Kasumi-1 (cell line): ENCODE measurements at places on chromosomes 1 and 21.

DNA sequence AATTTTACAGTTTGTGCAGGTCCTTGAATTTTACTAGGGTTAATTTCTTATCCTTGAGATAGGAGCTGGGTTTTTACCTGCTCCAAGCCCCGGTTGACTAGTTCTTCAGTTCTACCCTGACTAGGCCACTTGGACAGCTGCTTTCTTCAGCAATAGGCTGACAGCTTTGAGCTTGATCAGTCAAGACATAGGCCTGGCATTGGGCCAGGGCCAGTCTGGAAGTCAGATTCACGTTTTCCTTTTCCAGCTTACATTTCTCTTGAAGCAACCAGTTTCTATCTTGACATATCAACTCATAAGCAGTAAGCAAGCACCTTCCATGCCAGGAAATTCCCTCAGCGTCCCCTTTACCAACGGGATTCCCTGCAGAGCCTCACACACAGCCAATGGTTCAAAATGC lies 63.7 kb upstream of the AJAP1 start:
- DNase-seq: no peak

GRCh38 chr1:97986041-97987005 lies 65.5 kb upstream of the DPYD start:
- no peak for DNase-seq

- no peak for DNase-seq
Observed at GRCh38 chr1:115495625-115496024, 146.1 kb upstream of the VANGL1 start.

GRCh38 chr21:36753556-36753955 lies 54.6 kb downstream of the SIM2 start:
- DNase-seq: no peak

GRCh38 chr1:2944705-2945104 lies 76.6 kb upstream of the ACTRT2 start:
- DNase-seq: no peak

- peak; percentile 14 for DNase-seq
Observed at GRCh38 chr1:51313268-51313852, 17.0 kb downstream of the TTC39A start.

- DNase-seq: no peak
Observed at GRCh38 chr1:66402194-66402593, 131.8 kb upstream of the SGIP1 start.

- no peak for DNase-seq
Observed at GRCh38 chr1:32635508-32636277, 14.7 kb downstream of the ZBTB8OS start.

- DNase-seq: no peak
Observed at GRCh38 chr1:29532751-29533150, 296.4 kb downstream of the PTPRU start.

- DNase-seq: no peak
Observed at GRCh38 chr1:145942405-145942804, 15.1 kb upstream of the RBM8A start.

DNA sequence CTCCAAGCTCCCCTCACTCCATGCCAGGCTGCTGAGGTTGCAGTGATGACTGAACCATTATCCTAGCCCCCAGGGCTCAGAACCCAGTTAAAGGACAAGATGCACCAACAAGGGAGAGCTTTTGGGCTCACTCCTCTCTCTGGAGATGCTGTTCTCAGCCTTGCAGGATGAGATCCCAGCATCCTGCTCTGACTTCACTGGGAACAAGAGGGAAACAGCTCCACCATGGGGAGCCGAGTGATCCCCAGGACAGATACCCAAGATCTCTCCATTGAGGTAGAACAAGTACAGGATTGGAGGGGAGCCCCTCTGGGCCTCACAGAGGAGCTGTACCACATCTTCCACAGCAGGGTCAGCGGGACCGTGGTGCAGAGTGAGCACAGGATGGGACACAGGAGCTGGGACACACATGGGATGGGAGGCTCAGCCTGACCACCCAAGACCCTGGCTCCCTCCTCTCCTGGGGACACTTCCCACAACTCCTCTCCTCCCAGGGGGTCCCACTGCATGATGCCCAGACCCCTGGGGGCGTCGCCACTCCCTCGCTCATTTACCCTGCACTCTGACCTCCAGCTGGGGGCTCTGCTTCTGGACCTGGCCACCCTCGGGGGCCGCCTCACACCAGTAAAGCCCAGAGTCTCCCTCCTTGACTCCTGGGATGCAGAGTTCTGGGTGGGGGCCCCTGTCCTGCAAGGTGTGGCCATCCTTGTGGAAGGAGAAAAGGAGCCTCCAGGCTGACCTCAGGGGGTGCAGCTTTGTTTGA lies 18.6 kb upstream of the SLAMF9 start:
- DNase-seq: no peak

DNA sequence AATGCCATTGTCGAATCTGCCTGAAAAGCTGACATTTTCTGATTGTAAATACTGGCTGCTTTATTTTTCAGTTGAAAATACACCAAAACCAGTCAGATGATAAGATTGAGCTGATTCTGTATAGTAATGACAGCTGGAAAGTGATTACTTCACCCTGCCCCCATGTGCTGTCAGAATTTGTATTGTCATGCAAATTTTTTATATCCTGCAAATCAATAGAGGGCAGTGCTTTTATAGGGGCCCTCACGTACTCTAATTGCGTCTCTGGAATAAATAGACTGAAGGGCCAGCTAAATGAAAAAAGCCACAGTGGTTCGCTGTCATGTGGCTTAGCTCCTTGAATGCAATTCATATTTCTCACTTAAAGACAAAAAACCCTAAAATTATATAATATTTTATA lies 208.6 kb downstream of the LHX8 start:
- no peak for DNase-seq

- no peak for DNase-seq
Observed at GRCh38 chr1:15488371-15488770, 12.5 kb downstream of the CELA2B start.

DNA sequence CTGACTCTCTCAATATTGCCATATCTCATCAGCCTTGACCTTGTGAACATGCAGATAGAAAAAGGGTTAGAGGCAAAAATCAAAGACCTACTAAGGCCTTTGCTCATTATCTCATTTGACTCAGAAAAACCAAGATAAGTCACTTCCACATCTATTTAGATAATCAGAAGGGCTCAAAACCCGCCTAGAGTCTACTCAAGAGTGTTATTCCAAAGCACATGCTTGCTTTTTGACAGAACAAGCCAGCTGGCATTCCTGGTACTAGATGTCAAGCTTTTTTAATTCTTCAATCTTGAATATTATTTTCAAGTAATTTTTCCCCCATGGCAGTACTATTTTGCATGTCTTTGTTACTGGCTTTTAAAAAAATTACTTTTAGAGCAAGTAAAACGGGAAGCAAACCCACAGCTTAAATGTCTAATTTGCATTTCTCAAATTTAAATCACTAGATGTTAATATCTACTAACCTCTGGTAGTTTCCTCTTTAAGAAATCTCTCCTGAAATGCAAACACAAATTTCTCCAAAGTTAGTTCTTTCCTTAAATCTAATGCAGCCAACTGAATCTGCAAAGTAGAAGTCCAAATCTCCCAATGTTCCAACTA lies 51.5 kb downstream of the APP start:
- DNase-seq: no peak

DNA sequence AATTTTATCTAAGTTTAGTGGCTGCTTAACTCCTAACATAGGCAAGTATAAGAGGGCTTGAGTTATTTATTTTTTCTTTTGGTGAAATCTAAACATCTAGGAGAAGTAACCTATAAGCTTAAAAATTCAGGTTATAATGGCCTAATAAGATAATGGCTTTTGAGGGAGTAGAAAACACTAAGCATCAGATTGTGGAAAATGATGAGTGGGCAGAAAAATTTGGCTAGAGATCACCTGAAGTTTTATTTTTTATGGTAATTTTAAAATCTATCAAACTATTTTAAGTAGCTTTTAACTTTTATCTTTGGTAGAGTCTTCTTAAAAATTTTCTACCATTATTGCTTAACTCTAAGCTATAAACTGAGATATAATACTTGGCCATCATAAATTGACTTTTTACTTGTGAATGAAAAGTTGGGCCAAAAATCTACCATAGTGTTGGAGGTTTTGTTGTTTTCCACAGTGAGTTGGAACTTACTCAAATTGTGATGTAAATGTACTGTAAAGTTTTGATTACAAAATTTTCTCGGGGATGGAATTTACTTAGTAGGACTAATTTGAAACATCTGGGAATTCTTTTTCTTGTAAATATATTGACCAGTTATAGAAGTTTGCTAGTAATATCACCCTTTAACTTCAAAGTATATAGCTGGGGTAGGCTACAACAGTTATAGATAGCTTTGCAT lies 63.9 kb downstream of the USP25 start:
- no peak for DNase-seq

- no peak for DNase-seq
Observed at GRCh38 chr1:199792874-199793273, 234.6 kb upstream of the NR5A2 start.

GRCh38 chr1:22639286-22639685 lies 2.9 kb downstream of the C1QA start:
- DNase-seq: peak; percentile 8

- peak; percentile 36 for DNase-seq
Observed at GRCh38 chr1:67110352-67110751, 24.4 kb downstream of the C1orf141 start.

DNA sequence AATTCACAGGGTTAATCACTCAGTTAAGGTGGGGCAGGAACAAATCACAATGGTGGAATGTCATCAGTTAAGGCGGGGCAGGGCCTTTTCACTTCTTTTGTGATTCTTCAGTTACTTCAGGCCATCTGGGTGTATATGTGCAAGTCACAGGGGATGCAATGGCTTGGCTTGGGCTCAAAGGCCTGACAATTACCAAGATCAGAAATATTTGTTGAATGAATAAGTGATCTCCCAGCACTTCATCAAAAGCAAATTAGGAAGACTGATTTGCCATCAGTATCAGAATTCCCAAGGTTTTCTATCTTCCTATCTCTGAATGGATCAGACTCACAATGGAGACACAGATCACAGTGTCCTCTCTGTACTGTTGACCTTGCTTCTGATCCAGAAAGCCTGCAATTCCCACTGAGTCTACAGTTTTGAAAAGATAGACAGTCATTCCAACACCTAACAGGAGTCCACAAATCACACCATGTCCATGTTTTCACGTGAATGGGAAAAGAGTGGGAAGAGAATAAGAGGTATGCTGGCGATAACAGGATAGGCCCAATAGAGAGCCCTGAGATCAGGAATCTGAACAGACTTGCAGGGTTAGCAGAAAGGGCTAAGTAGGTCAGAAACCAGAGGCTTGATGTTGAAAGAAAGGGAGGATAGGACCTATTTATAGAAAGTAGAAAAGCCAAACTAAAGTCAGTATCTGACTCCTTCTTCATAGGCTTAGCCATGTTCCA lies 75.3 kb downstream of the KCNK1 start:
- DNase-seq: no peak

DNA sequence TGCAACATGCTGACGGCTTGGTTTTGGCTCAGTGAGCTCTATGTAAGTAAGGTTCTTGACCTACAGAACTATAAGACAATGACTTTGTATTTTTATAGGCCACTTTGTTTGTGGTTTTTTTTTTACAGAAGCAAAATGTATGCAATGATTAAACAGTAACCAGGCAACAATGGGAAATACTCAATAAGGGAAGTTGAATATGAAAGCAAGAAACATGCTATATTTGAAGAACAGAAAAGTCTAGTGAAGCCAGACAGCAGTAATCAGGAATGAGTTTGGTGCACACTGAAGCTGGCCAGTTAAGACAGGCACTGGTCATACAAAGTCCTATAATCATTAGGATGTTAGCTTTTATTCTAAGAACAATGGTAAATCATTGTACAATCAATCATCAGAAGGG lies 1926.8 kb downstream of the NCAM2 start:
- peak; percentile 52 for DNase-seq

- DNase-seq: no peak
Observed at GRCh38 chr21:45974073-45975019, 7.2 kb upstream of the COL6A1 start.

GRCh38 chr1:40151457-40152079 lies 9.6 kb upstream of the RLF start:
- DNase-seq: no peak

DNA sequence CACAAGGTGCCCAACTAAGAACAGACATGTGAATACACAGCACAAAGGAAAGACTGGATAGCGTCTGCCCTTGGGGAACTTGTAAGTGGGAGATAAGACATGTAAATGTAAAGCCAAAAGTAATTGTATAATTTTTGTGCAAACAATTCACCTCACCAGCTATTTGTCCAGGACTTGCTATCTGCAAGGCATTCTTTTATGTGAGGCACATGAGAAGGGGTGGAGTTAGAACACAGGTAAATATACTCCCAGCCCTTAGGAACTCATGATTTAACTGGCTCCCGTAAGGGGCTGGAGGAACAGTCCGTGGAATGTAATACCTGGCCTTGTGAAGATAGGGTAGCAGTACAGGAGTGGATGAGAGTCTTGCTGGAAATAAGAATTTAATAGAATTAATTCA lies 61.3 kb downstream of the CDK18 start:
- DNase-seq: no peak

DNA sequence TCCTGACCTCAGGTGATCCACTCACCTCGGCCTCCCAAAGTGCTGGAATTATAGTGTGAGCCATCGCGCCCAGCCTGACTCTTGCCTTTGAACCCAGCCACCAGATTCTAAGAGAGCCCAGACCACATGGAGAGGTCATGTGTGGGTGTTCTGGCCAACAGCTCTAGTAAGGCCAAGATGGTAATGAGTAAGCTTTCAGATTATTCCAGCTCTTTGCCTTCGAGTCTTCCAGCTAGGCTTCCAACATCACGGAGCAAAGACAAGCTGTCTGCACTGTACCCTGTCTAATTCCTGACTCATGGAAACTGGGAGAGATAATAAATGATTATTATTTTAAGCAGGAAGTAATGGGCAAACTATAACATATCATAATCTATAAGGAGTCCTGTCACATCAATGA lies 14.8 kb upstream of the ZFP69B start:
- DNase-seq: no peak

- no peak for DNase-seq
Observed at GRCh38 chr21:44082648-44083440, 24.4 kb upstream of the PWP2 start.

GRCh38 chr1:21696931-21697330 lies 27.8 kb upstream of the RAP1GAP start:
- no peak for DNase-seq

DNA sequence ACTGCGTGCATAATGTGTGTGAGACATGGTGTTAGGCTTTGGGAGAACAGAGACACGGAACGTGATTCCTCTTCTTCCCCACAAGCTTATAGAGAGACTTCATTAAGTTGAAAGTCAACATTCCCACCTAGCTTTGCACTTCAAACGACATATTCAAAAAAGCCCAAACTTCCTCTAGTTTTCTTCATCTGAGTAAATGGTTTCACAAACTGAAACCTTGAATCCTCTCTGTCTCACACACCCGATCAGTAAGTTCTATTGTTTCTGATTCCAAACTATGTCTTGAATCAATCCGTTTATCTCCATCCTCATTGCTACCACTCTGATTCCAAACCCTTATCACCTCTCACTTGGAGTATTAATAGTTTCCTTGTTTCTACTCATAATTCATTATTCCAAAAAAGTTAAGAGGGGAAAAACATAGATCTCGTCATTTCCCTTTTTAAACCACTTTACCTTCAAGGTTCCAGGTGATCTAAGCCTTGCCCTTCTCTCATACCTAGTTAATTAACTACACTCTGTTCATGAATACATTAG lies 1.6 kb upstream of the METTL18 start:
- no peak for DNase-seq
